ENCODE measurements at places on chromosomes 2 and 18.

DNA sequence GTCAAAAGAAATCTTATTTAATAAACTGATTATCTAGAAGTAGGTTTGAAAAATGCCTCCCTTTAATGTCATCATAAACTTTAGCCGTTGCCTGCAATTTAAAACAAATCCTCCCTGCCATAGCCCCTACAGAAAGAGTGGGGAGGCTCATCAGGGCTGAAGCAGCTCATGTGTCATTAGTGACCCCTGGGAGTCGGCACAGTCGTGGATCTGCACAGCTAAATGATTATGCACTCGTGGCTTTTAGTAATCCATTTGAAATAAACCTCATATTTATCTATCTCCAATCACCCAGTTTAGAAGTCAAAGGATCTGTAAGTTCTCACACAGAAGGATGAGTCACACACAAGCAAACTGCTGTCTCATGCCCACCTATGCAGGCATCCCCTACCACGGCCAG, 277.3 kb downstream of the SS18 start:
- no peak for DNase-seq

- DNase-seq, result no peak
Measured at GRCh38 chr2:211487733-211488132, 931.3 kb downstream of the CPS1 start.

- DNase-seq, result no peak
Measured at GRCh38 chr2:172919732-172920131, 155.9 kb upstream of the MAP3K20 start.

DNA sequence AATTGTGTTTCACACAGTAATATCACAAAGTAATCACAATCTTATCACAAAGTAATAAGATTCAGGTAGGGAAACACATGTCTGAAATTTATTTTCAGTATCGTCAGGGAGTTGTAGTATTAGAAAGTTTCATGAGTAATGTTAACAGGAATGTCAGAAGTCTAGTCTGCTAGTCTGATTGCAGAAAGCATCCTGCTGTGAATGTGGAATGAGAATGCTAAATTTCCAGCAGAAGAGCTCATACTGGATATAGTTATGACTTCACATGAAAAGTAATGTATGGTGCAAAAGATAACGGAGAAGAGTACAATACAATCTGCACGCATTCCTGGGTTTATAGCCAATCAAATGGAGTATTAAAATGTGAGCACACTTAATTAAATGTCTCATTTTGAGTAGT, 494.7 kb upstream of the SETBP1 start:
- no peak for DNase-seq

DNA sequence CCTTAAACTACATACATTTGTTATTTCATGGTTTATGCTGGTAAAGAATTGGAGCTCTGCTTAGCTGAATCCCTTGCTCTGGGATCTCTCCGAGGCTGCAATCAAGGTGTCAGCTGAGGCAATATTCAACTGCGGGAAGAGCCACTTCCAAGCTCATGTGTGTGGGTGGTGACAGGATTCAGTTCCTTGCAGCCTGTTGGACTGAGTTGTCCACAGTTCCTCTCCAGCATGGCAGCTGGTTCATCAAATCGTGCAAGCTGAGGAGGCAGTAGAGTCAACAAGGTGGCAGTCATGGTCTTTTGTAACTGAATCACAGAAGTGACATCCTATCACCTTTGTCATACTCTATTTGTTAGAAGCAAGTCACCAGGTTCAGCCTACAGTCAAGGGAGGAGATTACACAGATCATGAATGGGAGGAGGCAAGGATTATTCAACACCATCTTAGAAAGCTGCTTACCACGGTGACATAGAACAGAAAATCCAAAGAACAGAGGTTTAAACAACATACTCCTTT, 56.9 kb downstream of the CTIF start:
- no peak for DNase-seq

DNA sequence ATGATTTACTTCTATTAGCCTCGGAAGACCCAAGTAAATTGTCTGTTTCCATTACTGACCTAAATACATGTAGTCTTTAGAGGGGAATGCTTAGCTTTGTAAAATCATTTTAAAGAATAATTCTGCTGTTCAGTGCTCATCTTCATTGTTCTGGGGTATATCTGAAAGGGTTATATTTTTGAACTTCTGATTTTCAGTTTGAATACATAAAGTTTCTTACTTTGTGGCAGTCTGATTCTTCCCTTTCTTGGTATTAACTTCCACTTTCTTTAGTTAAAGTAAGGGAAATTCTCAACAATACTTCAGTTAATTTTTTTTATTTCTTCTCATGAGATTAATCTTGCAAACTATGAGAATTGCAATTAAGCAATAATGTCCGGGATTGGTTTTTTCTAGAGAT, 148.4 kb downstream of the DOCK10 start:
- no peak for DNase-seq
